ENCODE measurements at places on chromosomes 6 and 20. TPM values are rescaled to one million over a fixed set of nuclear protein-coding genes. Genes with fewer than 3 reads are reported as not detected.

Gene IL20RA
- 13.3 TPM for total RNA-seq

- no peak for ATAC-seq
These were observed 117.2 kb downstream of the SOBP start for GRCh38 chr6:107607116-107607515.

Gene ENPP3
- total RNA-seq = 0.24 TPM

DNA sequence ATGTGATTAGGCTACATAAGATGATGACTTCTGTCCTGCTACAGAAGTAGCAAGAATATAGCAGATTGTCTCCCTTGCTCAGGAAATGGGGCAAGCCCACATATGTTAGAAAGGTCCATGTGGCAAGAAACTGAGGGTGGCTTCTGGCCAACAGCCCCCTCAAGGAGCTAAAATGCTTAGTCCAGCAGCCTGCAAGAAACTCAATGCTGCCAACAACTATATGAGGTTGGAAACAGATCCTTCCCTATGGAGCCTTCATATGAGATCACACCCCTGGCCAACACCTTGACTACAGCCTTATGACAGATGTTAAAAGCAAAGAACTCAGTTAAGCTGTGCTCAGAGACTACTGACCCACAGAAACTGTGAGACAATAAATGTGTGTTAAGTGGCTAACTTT is 22.1 kb downstream of the PTPRT start:
- ATAC-seq = no peak

DNA sequence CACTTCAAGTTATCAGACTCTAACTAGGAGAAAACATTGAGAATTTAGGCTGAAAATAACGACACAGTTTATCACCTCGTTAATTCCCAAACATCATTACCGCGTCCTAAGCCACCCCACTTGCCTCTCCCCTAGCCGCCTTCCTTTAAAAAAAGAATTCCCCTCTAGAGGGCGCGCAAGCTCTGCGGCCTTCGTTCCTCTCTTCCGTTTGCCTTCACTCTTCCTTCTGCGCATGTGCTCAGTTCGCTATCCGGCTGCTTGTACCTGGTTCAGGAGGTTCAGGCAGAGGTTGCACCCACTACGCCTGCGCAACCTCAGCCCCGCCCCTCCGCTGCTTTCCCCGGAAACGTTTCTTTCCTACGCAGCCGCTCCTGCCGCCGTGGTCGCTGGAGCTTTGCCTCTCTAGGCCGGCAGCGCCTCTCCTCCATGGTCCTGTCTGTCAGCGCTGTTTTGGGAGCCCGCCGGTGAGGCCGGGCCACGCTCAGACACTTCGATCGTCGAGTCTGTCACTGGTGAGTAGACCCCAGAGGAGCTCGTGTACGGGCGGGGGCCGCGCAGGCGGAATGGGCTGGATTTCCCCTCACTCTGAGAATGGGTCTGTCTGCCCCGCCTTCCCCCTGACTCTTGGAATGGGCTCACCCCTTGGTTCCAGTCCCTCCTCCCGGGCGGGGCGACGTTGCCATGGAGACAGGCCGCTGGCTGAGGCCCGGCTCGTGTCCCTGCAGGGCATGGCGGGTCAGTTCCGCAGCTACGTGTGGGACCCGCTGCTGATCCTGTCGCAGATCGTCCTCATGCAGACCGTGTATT is at the start of gene SYS1:
Gene SYS1, plus strand, starts transcription at position 353 of the 807 bp plus-strand sequence. Its CDS starts 376 bp downstream, at position 729.
- ATAC-seq = peak; percentile 94

Gene IPCEF1
- 1.8 TPM for total RNA-seq

GRCh38 chr20:38601216-38602184 is at the start of gene ARHGAP40:
TSS of gene ARHGAP40 (plus strand) at chr20:38601809.
- peak; percentile 91 for ATAC-seq

- ATAC-seq = no peak
These were observed 683.7 kb upstream of the ID4 start for GRCh38 chr6:19153270-19153980.

Gene APOM
- total RNA-seq = 1.6 TPM

Gene CFB
- total RNA-seq = 36.1 TPM

- ATAC-seq = peak; percentile 52
These were observed 9.7 kb upstream of the CEP43 start for GRCh38 chr6:166989427-166990032.

- no peak for ATAC-seq
These were observed 23.0 kb downstream of the PHACTR3 start for GRCh38 chr20:59627298-59627697.

Gene MEP1A
- total RNA-seq = not detected

Gene GMNN
- total RNA-seq = 14.9 TPM

- no peak for ATAC-seq
These were observed 5.9 kb upstream of the SLC13A3 start for GRCh38 chr20:46657137-46657536.

Gene UST
- total RNA-seq = 3.0 TPM

- ATAC-seq = no peak
These were observed 197.0 kb upstream of the FKBP1C start for GRCh38 chr6:63014290-63014689.

DNA sequence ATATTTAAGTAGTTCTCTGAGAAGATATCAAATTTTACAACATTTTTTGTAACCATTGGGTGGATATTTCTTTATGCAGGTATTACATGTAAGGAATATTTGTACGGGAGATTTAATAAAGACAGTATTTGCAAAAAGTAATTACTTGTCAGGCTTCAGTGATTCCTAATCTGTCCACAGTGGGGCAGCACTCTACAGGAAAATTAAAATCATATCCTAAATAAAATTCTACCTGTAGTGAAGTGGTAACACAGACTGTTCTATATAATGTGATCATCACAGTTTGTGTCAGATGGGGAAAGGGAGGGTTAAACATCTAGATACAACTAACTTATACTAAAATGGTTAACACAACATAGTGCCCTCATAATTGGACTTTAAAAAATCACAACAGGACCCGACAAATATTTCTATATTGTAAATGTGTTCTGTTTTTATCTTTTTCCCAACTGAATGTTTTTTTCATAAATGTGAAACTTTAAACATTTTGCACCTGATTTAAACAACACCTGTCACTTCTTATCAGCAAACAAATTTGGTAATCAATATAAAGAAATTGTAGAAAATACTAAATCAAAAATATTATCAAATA is 145.6 kb upstream of the MANEA start:
- ATAC-seq = peak; percentile 54

Gene BHLHE23
- not detected for total RNA-seq

Gene SLPI
- total RNA-seq = 864 TPM

GRCh38 chr6:33080127-33081089 is 4.6 kb downstream of the HLA-DPB1 start:
- peak; percentile 37 for ATAC-seq

Gene PRICKLE4
- total RNA-seq = 2.2 TPM

DNA sequence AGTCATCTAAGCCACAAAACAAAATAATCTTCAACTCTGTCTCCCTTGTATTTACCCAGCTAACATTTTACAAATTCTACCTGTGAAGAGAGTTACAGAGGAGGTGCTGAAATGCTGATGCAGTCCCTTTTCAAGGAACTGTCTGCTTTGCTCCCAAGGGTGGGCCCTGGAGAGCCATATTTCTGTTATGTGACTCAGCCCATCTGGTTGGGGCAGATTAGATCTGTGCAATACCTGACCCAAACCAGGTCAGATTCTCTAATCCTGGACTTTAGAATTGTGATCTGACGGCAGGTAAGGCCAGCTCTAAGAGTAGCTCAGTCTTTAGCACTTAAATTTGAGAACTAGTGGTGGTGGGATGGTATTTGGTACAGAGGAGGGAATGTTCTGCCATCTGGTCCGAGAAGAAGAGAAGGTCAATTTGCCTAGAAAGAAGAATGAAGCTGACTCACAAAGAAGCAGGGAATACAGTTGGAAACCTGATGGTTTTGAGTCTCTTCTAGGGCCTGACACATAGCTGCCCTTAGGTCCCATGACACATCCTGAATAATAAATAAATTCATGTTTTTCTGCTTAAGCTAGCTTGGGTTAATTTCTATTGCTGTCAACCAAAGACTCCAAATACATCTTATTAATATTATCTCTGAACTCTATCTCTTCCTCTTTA is 8.1 kb downstream of the ZNF311 start:
- ATAC-seq = no peak
